Hindlimb muscle (tissue), 1 donor: ENCODE measurements at places on chromosomes 3 and 15. TPM values are rescaled to one million over a fixed set of nuclear protein-coding genes. Genes with fewer than 3 reads are reported as not detected.
A peak's percentile ranks its signal among the peaks of the same experiment; 100 is the strongest.

GRCh38 chr3:143222505-143222904 is 102.9 kb downstream of the CHST2 start:
- no peak for DNase-seq

- peak; percentile 88 for DNase-seq
These were observed 55.6 kb downstream of the SMAD3 start for GRCh38 chr15:67120839-67121643.

GRCh38 chr15:59894835-59895234 is 109.3 kb upstream of the FOXB1 start:
- no peak for DNase-seq

DNA sequence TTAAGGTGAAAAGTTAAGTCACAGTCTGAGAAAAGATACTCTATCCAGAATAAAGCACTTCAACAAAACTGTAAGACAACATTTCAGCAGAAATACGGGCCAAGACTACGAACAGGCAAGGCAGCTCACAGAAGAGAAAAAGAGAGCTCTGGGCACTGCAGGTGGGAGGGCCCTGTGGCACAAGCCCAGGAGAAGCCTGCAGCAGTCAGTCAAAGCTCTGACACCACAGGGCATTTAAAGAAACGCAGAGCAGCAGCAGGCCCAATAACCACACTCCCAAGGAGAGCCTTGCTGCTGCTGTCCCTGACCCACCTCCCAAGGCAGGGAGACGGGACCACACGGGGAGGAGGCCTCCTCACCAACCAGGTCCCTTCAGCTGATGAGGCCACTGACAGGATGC is 19.2 kb downstream of the CHSY1 start:
- DNase-seq, result no peak

DNA sequence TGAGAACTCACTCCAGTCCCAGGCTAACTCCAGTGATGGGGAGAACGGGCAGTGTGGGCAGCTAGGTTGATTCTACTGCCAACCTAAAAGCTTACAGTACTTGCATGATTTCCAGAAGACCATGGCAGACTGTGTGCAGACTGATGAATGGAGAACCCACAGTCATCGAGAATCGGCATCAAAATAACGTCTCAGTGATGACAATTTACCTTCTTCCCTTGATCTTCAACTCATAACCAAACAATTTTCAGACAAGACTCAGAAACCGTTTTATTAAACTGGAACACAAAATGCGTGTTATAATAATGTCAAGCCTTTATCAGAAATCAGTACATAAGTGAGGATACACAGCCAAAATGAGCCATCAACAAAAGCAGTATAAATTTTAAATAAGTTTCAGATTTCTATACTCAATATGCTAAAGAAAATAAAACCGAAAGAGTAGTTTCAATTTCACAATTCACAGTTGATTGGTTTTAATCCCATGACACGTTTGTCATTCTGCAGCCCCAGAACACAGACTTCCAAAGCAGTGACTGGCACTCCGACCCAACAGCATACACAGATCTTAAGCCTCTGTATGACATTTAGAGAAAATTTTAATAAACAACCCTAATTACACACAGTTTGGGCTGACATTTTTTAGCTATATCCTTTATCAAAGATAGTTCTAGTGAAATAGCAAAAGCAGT is 54.5 kb downstream of the ZMAT3 start:
- DNase-seq, result no peak

GRCh38 chr15:29089731-29090616 is 179.6 kb downstream of the NSMCE3 start:
- peak; percentile 25 for DNase-seq

DNA sequence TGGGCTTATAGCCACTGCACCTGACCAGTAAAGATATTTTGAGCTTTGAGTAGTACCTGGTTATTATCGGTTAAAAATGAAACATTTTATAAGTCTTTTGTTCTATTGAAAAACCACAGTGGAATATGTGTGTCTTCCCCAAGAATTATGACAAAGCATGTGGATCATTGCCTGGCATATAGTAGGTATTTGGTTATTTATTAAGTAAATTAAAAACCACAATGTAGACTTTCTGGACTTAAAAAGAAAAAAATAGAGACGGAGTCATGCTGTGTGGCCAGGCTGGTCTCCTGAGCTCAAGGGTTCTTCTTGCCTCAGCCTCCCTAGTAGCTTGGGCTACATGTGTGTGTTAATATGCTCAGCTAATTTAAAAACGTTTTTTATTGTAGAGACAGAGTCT is 43.5 kb downstream of the UBE2E2 start:
- DNase-seq, result no peak

GRCh38 chr3:129834580-129834979 is 58.9 kb downstream of the TMCC1 start:
- no peak for DNase-seq

- DNase-seq, result peak; percentile 77
These were observed at the start of gene SEMA4B for GRCh38 chr15:90201130-90201943. Gene SEMA4B (plus strand): TSS chr15:90201330. CDS start chr15:90201579, 249 bp downstream.

DNA sequence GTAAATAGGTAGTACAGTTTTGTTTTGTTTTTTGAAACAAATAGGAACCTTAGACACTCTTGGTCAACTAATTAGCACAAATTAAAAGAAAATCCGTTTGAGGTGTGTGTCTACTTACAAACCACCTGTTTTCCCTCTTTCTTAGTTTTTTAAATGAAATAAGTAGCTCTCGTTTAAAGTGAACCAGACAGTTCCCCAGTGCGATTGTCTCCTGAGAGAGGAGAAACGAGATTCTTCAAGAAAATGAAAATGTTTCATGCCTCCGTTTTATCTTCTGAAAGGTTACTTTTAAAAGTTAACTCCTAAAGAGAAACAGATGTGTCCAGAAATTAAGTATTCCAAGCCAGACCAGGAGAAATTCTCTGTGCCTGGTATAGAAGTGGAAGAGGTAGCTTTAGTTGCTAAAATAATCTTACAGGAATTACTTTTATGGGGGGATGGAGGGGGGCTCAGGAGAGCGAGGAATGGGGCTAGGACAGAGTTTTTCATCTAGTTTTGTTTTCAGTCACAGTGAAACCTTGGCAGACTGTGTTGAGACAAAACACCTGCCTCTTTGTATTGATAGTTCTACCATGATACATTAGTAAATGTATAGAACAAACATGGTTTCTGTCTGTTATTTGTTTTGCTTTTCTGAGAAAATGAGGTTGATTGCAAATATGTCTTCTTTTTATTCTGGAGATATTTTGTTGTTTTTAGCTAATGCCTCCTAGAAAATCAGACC is 155.1 kb upstream of the CNTN4 start:
- DNase-seq, result no peak

DNA sequence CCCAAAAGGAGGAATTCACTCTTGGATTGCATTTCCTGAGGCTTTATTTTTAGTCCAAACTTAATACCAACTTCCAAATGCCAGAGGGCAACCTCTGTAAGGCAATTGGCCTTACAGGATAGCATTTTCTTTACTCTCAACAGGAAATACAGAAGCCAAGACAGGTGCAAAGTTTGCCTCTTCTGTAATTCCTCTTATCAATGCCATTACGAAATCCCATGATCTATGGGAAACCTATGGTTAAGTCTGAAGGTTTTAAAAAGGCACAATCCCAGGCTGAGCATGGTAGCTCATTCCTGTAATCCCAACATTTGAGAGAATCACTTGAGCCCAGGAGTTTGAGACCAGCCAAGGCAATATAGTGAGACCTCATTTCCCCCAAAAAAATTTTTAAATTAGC is 14.9 kb downstream of the PKM start:
- DNase-seq, result no peak

DNA sequence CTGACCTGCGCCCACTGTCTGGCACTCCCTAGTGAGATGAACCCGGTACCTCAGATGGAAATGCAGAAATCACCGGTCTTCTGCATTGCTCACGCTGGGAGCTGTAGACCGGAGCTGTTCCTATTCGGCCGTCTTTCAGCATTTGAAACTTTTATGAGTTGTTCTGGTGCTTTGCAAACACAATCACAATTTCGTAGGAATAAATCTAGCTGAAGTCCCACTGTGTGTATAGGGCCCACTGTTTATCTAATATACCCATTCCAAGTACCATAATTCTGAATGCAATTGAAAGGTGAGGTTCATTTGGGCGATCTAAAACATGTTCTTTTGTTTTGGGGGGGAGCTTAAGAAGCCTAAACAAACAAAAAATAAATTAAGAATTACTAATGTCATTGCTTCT is 572.1 kb downstream of the FGF12 start:
- no peak for DNase-seq

GRCh38 chr3:14128724-14129123 is 3.9 kb downstream of the TMEM43 start:
- no peak for DNase-seq

DNA sequence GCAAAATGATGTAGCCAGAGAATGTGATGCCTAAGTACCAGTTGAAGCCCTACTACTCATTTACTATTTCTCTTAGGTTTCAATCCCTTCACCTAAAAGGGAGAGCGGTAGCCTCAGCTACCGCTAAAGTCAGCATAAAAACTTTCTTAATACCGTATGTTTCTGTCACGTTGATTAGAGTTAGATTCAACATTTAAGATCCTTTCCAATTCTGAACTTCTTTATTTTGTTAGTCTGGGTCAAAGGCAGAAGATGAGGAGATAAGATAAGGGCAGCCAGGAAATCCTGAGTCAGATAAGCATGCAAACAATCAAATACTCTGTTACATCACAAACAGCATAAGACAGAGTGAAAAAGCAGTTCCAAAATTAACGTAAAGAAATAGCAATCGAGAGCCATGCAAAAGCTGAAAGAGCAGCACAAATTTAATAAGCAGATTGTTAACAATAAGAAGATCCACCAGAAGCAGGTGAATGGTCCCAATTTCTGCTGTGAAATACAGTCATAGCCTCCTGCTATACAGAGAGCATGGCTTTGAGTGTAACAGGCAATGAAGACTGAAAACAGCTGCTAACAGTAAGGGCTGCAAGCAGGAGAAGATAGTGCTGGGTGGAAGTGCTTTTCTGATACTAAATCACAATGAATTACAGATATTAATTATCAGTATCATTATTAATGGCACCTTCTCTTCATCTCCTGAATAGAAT is 3.0 kb downstream of the TMEM207 start:
- no peak for DNase-seq

DNA sequence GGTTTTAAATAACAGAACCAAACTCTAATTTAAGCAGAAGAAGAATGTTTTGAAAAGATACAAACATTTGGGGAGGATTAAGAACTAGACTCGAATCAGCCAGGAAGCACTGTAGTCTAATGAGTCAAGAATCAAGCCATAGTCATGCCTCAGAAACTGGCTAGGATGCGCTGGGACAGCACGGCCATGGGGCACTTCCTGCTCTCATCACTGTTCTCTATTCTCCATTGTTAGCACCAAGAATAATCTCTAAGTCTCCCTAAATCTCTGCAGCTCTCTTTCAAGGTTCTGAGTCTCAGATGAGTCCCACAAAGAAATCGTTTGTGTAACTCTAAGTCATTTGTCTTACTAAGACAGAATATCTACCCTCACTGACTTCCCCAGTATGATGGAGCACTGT is 399.0 kb upstream of the KCNMB2 start:
- no peak for DNase-seq

- DNase-seq, result no peak
These were observed 74.1 kb downstream of the ARHGAP31 start for GRCh38 chr3:119368298-119368697.

DNA sequence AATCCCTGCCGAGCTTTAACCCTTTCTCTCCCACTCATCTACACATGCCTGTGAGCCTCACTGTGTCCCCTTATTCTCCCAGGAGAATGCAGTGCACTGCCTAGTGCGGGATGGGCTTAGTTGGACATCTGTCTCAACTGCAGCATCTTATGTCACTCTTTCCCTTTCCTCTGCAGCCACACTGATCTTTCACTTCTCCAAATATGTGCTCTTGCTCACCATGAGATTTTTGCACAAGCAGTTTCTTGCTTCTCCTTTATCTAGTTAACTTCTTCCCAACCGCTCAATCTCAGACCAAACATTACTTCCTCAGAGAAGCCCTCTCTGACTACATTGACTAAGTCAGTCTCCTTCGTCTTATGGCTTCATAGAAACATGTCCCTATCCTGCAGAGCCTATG is 292.3 kb downstream of the KBTBD8 start:
- DNase-seq, result peak; percentile 4

Gene RTP3
- polyA plus RNA-seq, result 0.25 TPM

Gene CPN2
- 0.09 TPM for polyA plus RNA-seq

Gene TOP2B
- 112 TPM for polyA plus RNA-seq

Gene UROC1
- 0.14 TPM for polyA plus RNA-seq

Gene ANKRD63
- polyA plus RNA-seq, result 0.40 TPM

Gene LYSMD2
- 7.4 TPM for polyA plus RNA-seq

Gene GRAMD1C
- polyA plus RNA-seq, result 1.7 TPM
